ENCODE measurements at places on chromosomes 5 and 9.

DNA sequence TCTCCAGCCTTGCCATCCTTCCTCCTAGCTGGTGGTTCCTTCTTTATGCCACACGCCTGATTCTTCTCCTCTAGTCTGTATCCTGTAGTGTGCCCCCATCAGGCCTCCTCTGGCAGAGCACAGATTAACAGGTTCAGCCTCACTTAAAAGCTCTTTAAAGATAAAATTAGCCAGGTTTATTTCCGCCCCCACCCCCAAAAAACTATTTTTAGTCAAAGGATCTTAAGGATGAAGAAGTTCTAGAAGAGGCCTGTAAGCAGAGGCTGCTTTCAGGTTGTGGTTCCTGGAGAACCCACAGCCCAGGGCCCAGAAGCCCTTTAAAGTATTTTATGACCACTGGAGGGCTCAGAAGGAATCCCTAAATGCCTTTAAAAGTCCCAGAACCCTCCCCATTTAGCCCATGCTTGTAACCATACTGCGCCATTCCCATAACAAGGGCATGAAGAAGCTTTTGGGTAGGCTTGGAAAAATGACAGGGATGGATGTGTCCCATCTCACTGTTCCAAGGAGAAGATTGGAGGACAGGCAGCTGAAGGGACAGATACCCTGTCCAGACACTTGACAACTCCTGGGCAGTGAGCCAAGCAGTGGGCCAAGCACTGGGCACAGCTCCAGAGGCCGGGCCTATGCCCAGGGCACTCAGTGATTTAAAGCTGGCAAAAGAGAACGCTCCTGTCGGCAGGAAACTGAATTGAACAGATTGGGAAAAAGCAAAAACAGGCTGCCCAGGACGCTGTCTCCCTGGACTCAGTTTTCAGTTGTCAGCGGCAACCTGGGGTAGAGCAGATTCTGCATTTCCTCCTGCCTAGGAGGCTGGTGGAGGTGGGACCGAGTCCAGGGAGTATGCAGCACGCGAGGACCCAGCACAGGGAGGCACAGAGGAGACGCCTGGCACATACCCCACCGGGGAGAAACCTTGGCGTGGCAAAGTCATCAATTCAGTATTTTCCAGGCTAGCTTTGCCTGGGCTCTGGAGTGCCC is 106.3 kb upstream of the SSBP2 start:
- no peak for DNase-seq

GRCh38 chr5:68683632-68684036 is 410.2 kb upstream of the SLC30A5 start:
- DNase-seq: no peak

GRCh38 chr5:126976520-126977172 is 53.7 kb downstream of the MARCHF3 start:
- DNase-seq: no peak

DNA sequence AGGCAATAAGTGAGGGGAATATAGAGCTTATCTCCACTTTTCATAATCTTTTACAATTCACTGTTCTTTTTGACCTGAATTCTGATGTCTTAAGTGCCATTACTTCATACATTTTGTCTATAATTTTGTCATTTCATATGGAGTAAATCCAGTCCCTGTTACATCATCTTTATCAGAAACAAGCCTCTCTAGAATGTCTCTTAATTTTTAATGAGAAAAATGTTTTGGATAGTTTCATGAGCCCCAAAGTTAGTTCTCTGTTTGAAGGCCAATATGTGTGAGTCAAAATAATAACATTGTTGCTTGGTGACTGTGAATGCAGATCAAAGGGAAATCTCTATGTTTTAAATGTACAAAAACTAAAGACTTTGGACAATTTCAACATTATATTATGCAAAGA is 329.6 kb upstream of the ARRDC3 start:
- DNase-seq: no peak

DNA sequence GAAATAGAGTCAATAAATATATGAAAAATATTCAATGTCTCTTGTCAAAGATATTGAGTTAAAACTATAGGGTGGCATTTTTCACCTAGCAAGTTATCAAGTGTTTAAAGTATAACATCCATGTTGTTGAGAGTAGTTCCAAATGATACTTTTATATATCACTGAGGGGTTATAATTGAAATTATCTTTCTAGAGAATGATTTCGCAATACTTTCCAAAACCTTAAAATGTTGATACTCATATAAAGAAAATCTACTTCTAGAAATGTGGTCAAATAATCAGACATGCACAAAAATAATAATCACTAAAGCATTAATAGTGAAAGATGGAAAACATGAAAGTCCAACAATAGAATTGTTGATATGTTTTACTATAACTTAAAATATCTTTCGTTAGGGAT is 50.1 kb downstream of the OXCT1 start:
- DNase-seq: no peak

DNA sequence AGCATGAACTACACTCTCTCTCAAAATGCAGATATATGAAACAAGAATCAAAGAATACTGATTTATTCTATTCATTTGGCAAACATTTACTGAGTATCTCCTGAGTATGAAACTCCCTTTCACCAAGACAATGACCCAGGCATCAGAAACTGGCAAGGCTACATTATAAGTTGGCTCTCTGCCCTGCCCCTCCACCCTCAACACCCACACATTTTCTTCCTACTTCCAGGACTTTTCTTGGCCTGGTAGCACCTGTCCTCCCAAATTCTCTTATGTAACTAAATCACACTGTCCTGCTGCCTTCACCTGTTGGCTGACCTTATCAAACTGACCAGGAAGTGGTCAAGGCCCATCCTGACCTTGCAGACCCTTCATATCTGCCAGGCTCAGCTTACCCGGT is 3.5 kb downstream of the RASEF start:
- no peak for DNase-seq

DNA sequence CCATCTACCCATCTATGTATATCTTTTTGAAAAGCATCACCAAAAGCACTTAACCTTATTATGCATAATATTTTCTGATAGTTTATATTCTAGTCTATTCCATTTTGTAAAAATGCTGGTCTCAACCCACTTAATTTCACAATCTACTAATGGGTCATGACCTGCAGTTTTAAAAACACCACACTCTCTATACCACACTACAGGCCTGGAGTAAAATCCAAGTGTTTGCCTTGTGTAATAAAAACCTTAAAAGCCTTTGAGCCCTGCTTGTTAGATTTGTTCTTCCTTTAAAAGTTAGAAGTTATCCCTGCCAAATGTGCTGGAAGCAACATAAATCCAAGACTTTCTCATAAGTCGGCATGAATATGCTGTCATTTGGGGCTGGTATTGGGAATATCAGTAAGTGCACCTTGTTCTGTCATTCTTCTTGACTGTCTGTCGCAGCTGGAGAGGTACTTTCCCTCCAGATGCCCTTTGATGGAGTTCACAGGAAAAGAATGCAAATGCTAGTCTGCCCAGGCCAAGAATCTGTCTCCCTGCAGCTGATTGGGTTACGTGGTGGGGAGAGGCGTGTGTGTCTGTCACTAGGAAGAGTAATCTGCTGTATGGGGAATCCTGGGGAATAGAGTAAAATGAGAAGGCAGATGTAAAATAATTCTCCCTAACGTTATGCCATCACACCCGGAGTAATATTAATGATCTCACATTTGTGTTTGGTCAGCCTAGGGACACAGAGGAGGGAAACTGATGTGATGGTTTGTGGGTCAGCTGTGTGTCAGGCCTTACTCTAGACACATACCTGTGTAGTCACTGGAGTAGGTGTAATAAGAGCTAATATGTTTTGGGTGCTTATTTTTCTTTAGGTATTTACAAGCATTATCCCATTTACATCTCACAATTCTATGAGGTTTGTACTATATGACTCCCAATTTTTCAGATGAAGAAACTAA is 79.4 kb downstream of the ZNF366 start:
- no peak for DNase-seq

DNA sequence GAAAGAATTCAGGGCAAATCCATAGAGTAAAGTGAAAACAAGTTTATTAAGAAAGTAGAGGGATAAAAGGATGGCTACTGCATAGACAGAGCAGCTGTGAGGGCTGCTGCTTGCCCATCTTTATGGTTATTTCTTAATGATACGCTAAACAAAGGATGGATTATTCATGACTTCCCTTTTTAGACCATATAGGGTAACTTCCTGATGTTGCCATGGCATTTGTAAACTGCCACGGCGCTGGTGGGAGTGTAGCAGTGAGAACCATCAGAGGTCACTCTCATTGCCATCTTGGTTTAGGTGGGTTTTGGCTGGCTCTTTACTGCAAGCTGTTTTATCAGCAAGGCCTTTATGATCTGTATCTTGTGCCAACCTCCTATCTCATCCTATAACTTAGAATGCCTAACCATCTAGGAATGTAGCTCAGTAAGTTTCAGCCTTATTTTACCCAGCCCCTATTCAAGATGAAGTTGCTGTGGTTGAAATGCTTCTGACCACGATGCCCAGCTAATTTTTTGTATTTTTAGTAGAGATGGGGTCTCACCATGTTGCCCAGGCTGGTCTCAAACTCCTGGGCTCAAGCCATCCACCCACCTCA is 42.1 kb downstream of the RFK start:
- DNase-seq: no peak

DNA sequence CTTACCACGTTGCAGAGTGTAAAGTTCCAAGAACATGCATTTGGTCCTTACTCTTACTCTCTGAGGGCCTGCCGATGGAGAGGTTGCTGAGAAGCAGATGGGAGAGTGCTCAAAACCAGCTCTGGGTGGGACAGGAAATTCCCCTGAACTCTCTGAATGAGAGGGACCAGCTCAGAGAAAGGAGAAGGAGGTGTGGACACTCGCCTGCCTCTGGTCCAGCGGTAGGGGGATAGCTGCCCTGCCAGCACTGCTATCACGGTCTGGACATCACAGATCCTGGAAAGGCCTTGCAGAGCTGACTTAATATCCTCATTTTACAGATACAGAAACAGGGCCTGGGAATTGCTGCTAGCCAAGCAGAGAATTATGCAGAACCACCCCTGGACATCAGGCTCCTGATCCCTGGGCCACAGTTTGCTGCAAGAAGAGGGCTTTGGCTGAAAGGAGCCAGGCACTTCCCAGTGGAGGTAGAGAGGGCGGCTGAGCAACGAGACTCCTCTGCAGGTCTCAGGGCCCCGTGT is 4.9 kb downstream of the TRAF1 start:
- DNase-seq: peak; percentile 48

DNA sequence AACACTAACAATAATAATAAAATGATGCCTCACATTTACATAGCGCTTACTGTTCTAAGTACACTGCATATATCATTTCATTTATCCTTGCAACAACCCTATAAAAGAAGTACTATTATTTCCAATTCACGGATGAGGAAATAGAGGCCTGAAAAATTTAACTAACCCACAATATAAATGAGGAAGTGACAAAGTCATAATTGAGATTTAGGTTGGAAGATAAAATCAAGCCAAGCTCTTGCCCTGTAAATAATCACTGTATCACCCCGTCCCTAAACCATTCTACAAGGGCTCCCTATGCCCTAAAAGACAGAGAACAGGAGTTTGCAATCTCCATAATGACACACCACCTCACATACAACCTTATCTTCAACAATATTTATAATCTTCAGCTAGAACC is 49.6 kb downstream of the STRBP start:
- DNase-seq: no peak

DNA sequence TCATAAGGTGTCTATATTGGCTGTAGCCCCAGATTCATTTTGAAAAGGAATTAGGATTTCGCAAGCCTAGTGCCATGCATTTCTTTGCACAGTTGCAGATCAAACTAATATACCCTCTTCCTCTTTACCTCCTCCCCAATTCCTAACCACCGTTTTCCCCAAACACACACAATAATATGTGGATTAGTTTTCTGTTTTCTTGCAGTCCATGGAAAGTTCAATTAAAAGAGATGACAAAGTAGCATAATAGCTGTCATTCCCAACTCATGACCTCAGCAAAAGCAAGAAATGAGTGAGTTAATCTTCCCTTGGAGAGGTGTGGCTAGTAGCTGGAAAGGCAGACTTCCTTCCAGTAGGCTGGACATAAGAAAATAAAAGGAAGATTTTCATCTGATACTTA is 349.1 kb downstream of the TMEM232 start:
- DNase-seq: no peak

- DNase-seq: no peak
Observed at GRCh38 chr9:82412586-82413305, 424.2 kb downstream of the SPATA31D1 start.

GRCh38 chr5:118392491-118392890 is 595.9 kb downstream of the DTWD2 start:
- no peak for DNase-seq

- no peak for DNase-seq
Observed at GRCh38 chr9:7045361-7045760, 287.6 kb downstream of the KDM4C start.

- no peak for DNase-seq
Observed at GRCh38 chr5:14834584-14835550, 36.7 kb downstream of the ANKH start.

DNA sequence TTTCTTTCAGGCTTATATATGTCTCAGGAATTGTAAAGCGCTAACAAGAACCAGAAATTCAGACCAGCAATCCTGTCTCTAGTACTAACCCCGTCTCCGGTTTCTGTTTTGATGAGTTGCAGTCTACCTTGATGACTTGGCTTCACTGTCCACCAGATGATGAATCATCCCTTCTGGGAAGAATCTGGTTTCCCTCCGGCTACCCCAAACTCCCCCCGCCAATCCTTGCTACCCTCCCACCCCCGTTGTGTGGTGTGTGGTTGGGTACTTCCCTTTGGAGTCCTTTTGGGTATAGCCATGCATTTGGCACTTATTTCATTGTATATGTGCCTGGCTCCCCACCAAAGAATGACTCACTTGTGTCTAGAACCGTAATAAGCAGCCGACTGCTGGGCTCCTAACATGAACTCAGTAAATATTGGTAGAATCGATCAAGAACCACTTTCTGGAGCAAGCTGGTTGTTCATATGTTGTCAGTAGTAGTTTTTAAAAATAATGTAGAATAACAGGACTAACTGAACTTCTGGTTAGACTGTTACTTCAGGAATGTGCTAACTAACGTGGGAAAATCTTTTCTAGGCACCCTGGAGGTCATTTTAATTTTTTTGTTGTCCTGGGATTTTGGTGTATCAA is 8.3 kb upstream of the TGFBI start:
- DNase-seq: peak; percentile 19

GRCh38 chr5:16937503-16938161 is 1.5 kb upstream of the MYO10 start:
- no peak for DNase-seq

DNA sequence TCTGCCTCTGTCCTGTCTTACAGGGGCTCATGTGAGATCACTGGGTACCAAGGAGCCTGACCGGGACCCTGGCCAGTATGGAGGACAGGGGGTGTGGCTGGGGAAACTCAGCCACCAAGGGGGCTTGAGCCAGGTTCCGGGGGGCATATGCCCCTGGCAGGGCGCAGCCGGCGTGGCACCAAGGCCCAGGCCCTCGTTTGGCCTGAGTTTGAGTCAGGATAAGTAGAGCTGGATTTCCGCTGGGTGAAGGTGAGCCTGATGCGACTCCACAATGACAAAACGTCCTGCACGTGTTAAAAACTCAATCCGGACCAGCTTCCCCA is 616 bp upstream of the TSPAN17 start:
- DNase-seq: no peak

- no peak for DNase-seq
Observed at GRCh38 chr5:34686762-34687268, 30.7 kb downstream of the RAI14 start.

Measured in CD4-positive, alpha-beta T cell treated with Interleukin-21 for 1 hour (primary cell).